ENCODE measurements at places on chromosomes 3 and 15.

GRCh38 chr3:11635680-11636393 is 7.9 kb downstream of the VGLL4 start:
- no peak for DNase-seq

GRCh38 chr3:43038010-43038409 is 58.9 kb downstream of the GASK1A start:
- no peak for DNase-seq

DNA sequence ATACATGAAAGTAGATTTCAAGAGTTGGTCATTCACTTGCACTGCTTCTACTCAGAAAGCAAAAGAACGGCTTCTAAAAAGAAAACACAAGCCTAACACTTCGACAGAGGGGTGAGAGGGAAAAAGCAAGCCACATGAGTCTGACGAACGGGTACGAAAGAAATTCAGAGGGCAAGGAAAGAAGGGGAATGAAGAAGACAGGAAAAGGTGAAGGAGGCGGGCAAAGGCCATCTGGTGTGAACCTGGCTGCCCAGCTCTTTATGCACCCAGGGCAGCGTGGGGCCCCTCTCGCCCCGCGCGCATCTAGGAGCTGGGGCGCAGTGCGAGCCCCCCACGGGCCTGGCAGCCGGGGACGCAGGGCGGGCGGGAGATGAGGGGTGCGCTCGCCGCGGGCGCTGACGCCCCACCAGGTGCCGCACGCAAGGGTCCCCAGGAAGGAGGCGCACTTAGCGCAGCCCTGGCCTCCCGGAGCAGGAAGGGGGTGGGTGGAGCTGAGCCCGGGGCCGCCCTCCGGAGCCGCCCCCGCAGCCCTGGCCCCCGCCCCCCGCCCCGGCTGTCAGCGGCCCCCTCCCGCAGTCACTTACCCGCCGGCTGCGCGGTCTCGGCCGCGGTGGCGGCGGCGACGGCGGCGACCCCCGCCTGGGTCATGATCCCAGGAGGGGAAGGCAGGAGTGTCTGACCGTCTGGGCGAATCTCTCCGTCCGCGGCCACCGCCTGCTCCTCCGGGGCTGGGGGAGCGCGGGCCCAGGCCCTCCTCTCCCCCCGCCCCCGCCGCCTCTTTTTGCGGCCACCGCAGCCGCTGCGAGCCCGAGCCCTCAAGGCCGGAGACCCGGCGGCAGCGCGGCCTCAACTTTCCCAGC is at the start of gene USF3:
Gene USF3 (minus strand): TSS at position 857 of the 860 bp plus-strand sequence. CDS start 21,764 bp downstream, outside the sequence.
- DNase-seq: no peak

DNA sequence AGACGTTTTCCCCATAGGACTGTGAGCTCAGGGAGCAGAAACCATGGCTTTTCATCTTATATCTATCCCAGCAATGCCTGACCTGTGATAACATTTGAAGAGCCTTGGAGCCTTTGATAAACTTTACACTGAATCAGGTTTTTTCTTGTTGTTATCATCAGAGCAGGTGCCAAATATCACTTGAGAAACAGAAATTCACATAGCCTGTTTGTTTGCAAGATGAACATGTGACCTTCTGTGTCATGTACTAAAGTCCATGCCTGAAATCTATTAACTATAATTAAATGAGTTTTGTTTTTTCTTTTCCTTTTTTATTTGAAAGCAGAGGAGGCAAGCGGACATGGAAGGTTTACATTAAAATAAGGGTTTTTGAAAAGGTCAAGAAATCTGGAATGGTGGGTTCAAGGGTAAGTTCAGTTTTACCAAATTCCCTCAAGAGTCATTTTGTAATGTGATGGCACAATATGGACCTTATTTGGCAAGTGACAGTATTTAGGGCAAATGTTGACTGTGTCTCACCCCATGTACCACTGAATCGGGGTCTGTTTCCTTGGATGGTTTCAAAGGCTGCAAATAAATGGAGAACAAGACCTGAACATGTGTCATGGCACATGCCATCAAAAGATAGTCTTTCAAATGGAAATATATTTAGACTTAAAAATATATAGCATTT is 90.7 kb downstream of the NEK10 start:
- no peak for DNase-seq

DNA sequence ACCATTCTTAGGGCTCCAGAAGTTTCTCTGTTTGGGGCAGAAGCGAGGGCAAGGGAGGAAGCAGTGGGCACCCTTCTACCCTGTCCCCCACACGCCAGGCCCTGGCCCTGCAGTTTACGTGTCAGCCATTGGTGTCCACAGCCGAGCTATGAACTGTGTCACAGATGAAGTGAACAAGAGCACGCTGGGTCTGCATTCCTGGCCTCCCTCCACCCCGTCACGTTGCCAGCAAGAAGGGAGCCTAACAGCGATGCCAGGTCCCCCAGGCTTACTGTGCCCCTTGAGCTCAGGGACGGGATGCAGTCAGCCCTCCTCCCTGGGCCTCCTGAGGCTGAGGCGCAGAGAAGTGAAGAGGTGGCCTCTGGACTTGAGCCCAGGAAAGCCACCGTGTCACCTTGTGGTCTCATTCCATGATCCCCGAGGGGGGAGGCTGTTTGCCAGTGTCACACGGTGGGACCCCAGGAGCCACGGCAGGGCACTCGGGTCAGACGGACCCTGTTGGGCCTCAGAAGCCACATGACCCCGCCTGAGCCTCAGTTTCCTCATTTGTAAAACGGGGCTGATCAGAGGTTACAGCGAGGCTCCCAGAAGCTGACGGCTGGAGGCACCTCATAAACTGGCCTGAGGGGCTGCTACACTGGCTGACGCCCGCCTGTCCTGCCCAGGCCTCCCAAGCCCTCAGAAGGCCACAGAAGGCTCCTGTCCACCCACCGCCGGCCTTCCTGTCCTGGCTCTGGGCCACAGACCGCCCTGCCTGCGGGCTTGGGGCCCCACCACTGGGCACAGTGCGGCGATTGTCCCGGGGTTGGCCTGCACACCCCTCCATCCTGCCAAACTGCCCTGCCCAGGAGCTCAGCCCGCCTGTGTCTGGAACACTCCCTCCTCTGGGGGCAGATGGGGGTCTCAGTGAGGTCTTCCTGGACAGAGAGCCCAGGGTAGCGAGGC is 18.6 kb downstream of the IQSEC1 start:
- no peak for DNase-seq

GRCh38 chr3:88231207-88231606 is 81.4 kb downstream of the C3orf38 start:
- DNase-seq: no peak

DNA sequence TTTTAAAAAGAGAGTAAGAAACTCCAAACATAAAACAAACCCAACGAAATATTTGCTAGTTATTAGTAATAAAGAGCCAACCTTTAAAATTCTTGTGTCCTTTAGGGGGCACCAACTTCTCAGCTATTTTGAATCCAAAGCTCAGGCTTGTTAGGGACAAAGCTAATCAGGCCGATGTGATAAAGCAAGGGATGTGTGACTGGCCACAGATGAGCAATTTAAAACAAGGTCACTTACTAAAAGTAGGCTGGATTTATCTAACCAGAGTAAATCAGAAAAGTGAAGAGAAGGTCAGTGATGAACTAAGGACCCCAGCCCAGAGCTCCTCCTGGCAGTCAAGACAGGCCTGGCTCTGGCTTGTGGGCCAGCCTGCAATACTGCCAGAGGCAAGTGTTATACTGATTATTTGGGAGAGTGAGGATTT is 108.5 kb downstream of the CYP19A1 start:
- no peak for DNase-seq

Data from pulmonary artery endothelial cell (primary cell).